ENCODE measurements at places on chromosomes 4 and X.

- DNase-seq: peak; percentile 57
These were observed 440.6 kb upstream of the HS3ST1 start for GRCh38 chr4:11869191-11869870.

DNA sequence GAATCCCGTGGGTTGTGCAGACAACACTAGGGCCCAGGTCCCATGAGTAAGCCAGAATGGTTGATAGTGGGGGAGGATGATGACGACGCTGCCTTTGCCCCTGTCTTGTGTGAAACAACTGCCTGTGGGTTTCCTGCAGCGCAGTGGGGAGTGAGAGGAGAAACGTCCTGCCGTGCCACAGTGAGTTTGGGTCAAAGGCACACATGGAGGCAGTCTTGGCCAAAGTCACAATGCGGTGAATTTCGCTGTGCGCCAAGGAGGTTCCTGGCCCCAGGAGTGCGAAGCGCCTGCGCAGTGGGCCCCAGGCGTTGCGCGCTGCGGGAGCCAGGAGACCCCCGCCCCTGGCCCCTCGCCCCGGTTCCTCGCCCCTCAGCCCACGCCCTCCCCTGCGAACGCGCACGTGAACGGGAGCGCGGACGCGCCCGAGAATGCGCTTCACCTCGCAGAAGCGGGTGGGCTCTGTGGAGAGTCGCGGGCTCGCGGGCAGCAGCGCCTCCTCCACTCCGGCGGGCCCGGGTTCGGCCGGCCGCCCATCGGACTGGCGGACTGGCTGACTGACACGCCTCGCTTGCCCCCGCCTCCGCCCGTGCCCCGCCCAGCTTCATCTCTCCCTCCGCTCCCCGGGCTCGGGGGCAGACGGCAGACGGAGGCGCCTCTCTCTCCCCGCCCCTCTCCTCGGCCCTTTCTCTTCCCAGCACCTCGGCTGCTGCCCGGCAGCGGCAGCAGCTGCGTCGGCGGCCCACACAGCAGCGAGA lies at the start of gene NUDT10:
Gene NUDT10 (plus strand): TSS at position 635 of the 755 bp plus-strand sequence. CDS start 144 bp downstream, outside the sequence.
- DNase-seq: peak; percentile 89

GRCh38 chrX:85288992-85289723 lies 45.4 kb downstream of the ZNF711 start:
- no peak for DNase-seq

GRCh38 chr4:171118091-171118490 lies 695.1 kb upstream of the GALNTL6 start:
- no peak for DNase-seq

GRCh38 chrX:86369847-86370630 lies 221.8 kb downstream of the DACH2 start:
- no peak for DNase-seq

DNA sequence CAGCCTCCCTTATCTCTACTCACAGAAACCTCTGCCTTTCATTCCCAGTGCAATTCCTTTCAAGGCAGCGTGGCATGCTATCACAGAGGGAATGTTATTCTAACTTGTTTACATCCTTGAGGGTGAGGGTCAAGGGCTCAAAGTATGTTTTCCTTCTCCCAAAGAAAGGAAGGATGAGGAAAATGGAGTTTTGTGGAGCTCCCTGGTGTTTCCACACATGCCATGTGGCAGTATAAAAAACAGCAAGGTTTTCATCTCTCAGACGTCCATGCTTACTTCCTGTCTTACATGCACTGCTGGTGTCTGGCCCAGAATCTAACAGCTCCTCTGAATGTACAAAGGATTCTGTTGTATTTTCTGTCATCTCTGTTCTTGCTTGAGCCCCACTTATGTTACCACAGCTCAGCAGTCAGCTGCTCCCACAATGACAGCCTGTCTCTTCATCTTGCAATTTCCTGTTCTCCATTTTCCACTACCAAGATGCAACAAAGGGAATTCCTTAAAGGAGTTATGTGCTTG lies 128.0 kb downstream of the SNCA start:
- peak; percentile 44 for DNase-seq

GRCh38 chr4:155237567-155237966 lies 29.1 kb downstream of the NPY2R start:
- no peak for DNase-seq

- DNase-seq: peak; percentile 80
These were observed 1.6 kb downstream of the SCARB2 start for GRCh38 chr4:76211769-76212708.

All from eye (tissue), 1 donor.